ENCODE measurements at places on chromosomes 12 and 14.
A peak's percentile ranks its signal among the peaks of the same experiment; 100 is the strongest.

DNA sequence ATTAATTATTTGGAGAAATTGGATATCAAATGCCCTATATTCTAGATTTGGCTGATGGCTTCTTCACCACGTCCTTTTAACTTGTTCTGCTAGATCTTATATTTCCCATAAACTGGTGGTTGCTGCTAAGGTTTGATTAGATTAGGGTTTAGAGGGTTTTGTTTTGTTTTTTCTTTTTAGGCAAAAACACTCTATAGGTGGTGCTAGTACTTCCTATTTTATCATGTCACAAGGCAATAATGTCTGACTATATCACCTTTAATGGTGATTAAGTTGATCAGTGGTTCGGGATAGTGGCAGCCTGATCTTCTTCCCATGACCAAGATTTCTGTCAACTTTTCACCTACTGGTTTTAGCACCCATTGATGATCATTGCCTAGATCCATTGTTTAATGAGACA is 455.1 kb downstream of the RAD51B start:
- DNase-seq = no peak

DNA sequence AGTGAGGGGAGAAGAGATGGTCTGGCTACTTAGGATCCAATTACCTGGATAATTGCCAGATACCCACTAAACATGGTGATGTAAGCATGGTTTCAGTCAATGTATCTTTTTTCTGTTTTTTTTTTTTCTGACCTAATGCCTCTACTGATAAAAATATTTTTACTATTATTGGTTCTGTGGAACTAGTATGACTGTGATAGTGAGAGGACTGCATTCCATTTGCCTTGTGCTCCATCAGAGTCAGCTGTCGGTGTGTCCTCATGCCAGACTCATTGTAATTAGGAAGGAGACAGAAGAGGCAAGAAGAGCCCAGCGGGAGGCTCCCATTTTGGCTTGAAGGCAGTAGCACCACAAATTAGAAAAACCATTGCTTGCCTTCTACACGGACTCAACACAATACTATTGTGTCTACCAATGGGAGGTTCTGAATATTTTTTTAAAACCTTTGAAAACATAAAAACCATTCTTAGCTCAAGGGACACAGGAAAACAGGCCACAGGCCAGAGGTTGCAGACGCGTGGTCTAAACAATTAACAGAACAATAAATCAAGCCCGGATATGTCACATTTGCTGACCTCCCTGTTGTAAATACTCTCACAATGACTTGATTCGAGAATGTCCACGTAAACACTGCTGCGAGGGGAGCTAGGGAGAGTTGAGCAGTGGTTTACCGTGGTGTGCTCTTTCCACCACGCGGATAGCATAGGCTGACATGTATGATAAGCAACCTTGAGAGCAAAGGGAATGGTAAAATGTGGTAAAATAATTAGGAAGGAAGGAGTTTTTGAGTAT is 13.5 kb upstream of the DCP1B start:
- DNase-seq = no peak

GRCh38 chr12:113934060-113934814 is 31.9 kb downstream of the RBM19 start:
- DNase-seq = no peak

DNA sequence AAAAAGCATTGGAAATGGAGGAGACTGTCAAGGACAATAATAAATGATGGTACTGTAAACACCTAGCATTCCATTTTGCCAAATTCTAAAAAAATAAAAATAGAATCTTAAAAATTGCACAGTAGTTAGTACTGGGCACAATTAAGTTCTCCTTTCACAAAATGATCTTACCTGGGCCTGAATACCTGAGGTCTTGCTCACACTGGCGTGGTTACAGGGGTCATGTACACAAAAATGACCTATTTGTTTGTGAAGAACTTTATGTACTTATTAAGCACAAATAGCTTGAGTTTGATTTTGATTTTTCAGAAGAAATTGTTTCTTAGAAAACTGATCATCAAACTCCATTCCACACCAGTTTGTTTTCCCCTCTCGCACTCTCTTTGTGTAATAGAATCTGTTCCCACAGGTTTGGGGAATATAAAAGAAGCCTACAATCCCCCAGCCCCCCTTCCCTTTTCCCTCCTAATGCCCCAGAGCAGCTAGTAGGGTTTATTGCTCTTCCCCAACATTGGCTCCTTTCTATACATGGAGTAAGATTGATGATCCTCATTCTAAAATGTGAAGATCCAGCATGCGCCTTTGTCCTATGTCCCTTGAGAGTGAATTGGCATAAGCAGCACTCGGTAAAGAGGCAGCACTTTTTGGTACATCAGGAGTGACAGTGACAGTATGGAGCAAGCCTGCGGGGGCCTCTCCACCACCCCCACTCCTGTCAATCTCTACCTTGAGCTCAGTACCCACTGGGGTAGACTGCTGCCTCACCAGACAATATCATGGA is 204.3 kb downstream of the ASCL1 start:
- DNase-seq = no peak

DNA sequence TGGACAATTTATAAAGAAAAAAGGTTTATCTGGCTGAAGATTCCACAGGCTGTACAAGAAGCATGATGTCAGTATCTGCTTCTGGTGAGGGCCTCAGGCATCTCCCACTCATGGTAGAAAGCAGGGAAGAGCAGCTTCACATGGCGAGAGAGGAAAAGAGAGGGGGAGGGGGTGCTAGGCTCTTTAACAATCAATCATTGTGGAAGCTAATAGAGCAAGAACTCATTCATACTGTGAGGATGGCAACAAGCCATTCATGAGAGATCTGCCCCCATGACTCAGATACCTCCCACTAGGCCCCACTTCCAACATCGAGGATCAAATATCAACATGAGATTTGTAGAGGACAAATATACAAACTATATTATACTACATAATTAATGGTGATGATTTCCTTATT is 361.9 kb upstream of the FAR2 start:
- DNase-seq = no peak

GRCh38 chr14:61091657-61092273 is 110.7 kb downstream of the SLC38A6 start:
- no peak for DNase-seq

DNA sequence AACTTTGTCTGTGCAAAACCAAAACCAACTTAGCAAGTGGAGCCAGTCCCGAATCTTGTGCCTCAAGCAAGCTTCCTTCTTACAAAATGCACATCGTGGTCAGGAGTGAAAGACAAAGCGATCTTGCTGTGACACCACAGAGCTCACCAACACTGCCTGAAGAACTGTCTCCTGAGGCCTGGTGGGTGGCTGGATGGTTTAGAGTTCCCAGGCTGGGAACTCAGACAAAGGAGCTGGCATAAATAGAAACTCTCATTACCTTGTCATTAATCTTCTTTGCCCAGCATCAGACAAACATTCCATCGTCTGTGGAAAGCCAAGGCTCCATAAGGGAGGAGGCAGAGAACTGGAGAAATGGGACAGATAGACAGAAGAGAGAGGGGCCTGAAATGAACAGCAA is 144.8 kb downstream of the KCNA5 start:
- no peak for DNase-seq

GRCh38 chr12:89101440-89101839 is 250.9 kb downstream of the DUSP6 start:
- no peak for DNase-seq

DNA sequence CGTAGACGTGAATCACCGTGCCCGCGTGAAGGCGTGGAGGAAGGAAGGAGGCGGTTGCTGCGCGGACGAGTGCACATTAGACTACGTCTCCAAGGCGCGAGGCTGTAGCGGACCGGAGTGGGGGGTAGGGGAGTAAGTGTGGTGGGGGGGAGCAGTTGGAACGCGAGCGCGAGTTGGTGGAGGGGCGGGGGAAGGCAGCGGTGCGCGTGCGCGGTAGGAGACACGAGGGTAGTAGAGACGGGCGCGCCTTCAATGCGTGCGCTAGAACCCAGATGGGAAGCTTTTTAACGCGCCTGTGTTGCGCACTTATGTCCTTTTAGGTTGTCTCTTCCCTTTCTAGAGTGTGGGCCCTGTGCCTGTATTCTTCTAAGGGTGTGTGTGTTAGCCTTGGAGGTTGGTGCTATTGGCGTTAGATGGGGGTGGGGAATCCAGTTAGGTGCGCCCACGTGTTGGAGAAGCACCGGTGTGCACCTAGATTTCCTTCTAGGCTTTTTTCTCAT is 604 bp downstream of the EIF4B start:
- DNase-seq = no peak

- peak; percentile 69 for DNase-seq
These were observed 109.4 kb downstream of the DACT1 start for GRCh38 chr14:58747181-58747580.

DNA sequence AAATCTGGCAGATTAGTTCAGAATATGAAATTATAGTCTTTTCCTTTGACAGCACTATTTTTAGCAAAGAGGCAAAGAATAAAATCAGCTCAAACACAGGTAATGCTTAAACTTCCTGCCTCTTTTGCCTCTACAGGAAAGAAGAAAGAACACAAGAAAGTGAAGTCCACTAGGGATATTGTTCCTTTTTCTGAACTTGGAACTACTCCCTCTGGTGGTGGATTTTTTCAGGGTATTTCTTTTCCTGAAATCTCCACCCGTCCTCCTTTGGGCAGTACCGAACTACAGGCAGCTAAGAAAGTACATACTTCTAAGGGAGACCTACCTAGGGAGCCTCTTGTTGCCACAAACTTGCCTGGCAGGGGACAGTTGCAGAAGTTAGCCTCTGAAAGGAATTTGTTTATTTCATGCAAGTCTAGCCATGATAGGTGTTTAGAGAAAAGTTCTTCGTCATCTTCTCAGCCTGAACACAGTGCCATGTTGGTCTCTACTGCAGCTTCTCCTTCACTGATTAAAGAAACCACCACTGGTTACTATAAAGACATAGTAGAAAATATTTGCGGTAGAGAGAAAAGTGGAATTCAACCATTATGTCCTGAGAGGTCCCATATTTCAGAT is 17.4 kb downstream of the TMPO start:
- no peak for DNase-seq

GRCh38 chr12:5388581-5389535 is 43.0 kb upstream of the NTF3 start:
- DNase-seq = no peak

GRCh38 chr12:83156815-83157214 is 470.1 kb downstream of the TMTC2 start:
- no peak for DNase-seq

DNA sequence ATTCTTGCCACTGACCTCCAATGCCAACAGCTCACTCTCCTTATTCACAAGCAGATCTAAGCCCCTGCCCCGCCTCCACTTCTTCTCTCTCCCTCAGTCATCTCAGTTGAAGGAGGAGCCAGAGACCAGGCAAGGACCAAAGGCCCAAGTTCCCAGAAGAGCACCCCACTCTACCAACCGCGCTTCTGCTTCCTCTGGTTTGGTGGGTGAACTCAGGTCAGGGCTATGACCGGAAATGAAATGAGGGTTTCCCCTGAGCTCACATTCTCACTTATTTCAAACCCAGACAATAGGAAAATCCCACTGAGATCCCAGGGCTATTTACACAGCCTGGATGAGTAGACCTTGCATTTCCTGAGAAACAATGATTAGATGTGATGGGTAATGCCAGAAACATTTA is 9.9 kb downstream of the DPF3 start:
- DNase-seq = no peak

All from epithelial cell of proximal tubule (primary cell).